ENCODE measurements at places on chromosomes 16 and 17. TPM values are rescaled to one million over a fixed set of nuclear protein-coding genes. Genes with fewer than 3 reads are reported as not detected.
A peak's percentile ranks its signal among the peaks of the same experiment; 100 is the strongest.

DNA sequence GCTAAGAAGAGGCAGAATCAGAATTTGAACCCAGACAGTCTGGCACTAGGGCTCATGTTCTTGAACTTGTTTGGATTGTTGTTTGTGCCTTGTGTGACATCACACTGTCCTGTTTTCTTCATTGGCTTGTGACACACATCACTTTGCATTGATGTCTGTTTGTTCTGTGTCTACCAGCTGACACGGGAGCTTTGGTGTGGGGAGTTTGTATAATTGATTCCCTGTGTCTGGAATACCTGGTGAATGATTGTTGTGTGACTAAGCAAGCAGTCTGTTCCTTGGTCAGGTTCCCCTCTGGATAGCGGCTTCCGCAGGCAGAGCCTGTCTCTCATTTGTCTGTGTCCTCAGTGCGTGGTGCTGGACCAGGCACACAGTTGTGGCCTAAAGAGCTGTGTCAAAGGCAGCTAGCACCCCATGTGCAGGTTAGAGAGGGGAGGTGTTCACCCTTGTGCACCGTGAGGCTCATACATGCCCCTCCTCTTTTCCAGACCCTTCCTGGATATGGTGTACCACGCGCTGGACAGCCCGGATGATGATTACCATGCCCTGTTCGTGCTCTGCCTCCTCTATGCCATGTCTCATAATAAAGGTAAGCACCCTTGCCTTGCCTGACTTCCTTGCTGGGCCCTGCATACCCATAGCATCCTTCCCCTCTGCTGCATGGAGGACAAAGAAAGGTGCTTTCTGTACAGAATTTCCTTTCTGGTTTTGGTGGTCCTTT is 80.1 kb downstream of the CLEC16A start:
- H3K4me3 ChIP-seq = no peak overlapping the region
- H3K27me3 ChIP-seq = no peaks in the 10 kb centered on the region
- DNase-seq = no peak
- H3K4me1 ChIP-seq = peaks cover 9% of the 10 kb centered on the region

GRCh38 chr16:19071811-19072777 is 4.7 kb downstream of the COQ7 start:
- H3K36me3 ChIP-seq = peaks cover 11% of the 10 kb centered on the region
- no peak for DNase-seq
- H3K27ac ChIP-seq = peak overlapping the region; percentile 42

DNA sequence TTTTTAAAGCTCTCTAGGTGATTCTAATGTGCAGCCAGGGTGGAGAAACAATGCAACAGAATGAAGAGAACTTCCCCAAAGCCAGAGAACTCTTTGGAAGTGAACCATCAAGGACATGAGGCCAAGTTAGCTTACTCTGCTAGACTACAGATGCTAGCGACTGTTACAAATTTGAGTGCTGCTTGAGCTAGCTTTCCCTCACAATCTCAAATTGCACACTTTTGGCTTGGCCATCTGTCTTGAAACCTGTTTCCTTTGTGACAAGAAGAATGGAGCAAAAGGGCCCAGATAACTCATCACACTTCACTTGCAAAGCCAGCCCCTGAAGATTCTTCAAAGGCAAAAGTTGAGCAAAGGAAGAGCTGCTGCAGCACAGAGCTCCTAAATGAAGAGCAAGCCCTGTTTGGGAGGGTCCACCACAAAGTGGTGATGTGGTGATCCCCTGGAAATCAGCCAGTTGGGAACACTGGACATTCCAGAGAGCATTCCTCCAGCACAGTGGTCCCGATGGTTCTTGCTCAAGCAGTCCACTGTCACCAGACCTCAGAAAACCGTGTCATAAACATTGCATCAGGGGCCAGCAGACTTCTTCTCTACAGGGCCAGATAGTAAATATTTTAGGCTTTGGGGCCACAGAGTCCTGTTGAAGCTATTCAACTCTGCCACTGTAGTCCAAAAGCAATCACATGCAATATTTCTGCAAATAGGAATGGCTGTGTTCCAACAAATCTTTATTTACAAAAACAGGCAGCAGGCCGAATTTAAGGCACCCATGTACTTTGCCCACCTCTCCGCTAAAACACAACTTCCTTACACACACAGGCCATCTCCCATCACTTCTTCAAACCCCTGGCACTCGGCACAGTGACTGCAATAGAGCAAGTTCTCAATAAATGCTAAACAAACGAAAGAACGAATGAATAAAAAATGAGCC is 21.2 kb downstream of the SLC39A11 start:
- DNase-seq = no peak
- H3K4me3 ChIP-seq = no peak overlapping the region
- H3K4me1 ChIP-seq = peaks cover 25% of the 10 kb centered on the region
- H3K27me3 ChIP-seq = no peaks in the 10 kb centered on the region
- H3K27ac ChIP-seq = no peak overlapping the region

DNA sequence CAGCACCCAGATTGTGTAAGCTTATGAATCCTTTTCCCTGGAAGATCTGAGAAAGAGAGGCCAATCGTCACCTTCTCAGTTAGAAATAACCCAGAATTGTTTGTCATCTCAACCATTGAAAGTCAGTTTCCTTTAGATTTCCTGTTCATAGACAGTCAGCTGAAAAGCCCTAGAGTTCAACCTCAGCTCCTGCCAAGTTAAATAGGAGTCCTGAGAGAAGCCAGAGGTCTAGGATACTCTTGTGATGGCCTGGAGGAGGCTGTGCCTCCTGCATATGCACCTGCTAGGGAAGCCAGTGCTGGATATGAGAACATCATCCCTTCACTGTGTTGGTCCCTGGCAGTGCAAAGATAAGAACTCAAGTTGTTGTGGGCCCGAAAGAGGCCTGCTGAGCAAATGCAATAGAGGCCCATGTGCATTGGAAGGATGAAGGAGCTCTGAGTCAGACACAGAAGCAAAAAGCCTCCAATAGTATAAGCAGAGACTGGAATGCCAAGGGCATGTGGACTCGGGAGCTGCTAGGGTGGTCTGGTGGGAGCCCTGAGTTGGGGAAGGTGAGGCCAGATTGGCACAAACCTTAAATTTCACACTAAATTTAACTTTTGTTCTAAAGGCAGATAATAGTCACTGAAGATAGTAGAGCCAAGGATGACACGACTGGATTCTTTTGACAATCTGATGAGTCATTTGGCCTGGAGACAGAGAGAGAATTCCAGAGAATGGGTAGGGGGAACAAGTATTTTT is 520.9 kb upstream of the CDH5 start:
- no peaks in the 10 kb centered on the region for H3K27me3 ChIP-seq
- no peak overlapping the region for H3K4me3 ChIP-seq
- DNase-seq = no peak

KRT14 gene
- total RNA-seq = 0.19 TPM

GRCh38 chr16:13401641-13402040 is 500.2 kb downstream of the SHISA9 start:
- no peaks in the 10 kb centered on the region for H3K36me3 ChIP-seq
- no peak overlapping the region for H3K27ac ChIP-seq
- peaks cover 7% of the 10 kb centered on the region for H3K27me3 ChIP-seq
- H3K4me1 ChIP-seq = no peaks in the 10 kb centered on the region
- no peak for DNase-seq
- no peak overlapping the region for H3K4me3 ChIP-seq

- no peak overlapping the region for H3K4me3 ChIP-seq
- peaks cover 9% of the 10 kb centered on the region for H3K4me1 ChIP-seq
- H3K36me3 ChIP-seq = peaks cover 5% of the 10 kb centered on the region
- peaks cover 30% of the 10 kb centered on the region for H3K27me3 ChIP-seq
These were observed 231.1 kb upstream of the NLRP1 start for GRCh38 chr17:5815396-5815795.

NME3 gene
- total RNA-seq = 55.9 TPM

GRCh38 chr17:12024327-12024726 is 3.6 kb downstream of the MAP2K4 start:
- no peak for DNase-seq
- peaks cover 8% of the 10 kb centered on the region for H3K27me3 ChIP-seq
- H3K36me3 ChIP-seq = peaks cover 8% of the 10 kb centered on the region
- H3K4me3 ChIP-seq = peak overlapping the region; percentile 16
- peak overlapping the region; percentile 69 for H3K27ac ChIP-seq

DNA sequence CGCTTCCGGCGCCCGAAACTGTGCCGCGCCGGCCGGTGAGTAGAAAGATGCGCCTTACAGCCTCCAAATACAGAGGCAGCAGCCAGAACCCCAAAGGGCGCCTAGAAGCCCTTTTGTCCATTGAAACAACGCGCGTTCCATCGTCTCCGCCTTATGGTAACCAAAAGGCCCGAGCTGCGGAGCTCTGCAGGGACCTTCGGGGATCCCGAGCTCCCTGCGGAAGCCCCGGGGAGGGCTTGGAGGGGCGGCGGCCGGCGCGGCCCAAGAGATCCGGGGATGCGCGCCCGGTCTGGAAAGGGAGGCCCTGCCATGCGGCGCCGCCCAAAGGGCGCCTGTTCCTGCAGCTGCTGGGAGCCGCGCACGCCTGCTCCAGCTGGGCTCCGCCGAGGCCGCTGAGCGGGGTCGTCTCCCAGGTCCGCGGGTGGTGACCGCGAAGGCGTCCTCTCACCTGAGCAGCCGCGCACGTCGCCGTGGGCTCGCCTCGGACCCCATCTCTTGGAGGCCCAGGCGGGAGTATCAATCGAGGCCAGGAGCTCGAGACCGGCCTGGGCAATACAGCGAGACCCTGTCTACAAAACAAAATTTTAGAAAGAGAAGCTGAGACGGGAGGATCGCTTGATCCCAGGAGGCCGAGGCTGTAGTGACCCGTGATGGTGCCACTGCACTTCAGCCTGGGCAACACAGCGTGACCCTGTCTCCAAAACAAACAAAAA is 742 bp upstream of the FBXO31 start:
- H3K27ac ChIP-seq = peak overlapping the region; percentile 99
- H3K27me3 ChIP-seq = peaks cover 3% of the 10 kb centered on the region
- peaks cover 41% of the 10 kb centered on the region for H3K4me1 ChIP-seq
- H3K36me3 ChIP-seq = no peaks in the 10 kb centered on the region
- H3K4me3 ChIP-seq = peak overlapping the region; percentile 93

MYH8 gene
- total RNA-seq = 0.05 TPM

GRCh38 chr16:79865918-79866317 is 265.4 kb upstream of the MAF start:
- no peak overlapping the region for H3K27ac ChIP-seq
- no peaks in the 10 kb centered on the region for H3K36me3 ChIP-seq
- peaks cover 3% of the 10 kb centered on the region for H3K27me3 ChIP-seq
- no peak overlapping the region for H3K4me3 ChIP-seq
- DNase-seq = no peak

- H3K27ac ChIP-seq = no peak overlapping the region
- H3K27me3 ChIP-seq = no peaks in the 10 kb centered on the region
- no peak overlapping the region for H3K4me3 ChIP-seq
- DNase-seq = no peak
- H3K4me1 ChIP-seq = peaks cover 12% of the 10 kb centered on the region
These were observed 250.7 kb downstream of the HS3ST3A1 start for GRCh38 chr17:13351046-13351445.

GRCh38 chr16:20901068-20901435 is 481 bp downstream of the LYRM1 start:
- H3K27me3 ChIP-seq = no peaks in the 10 kb centered on the region
- H3K4me3 ChIP-seq = peak overlapping the region; percentile 94
- peaks cover 56% of the 10 kb centered on the region for H3K4me1 ChIP-seq
- no peak for DNase-seq
- peaks cover 19% of the 10 kb centered on the region for H3K36me3 ChIP-seq

FN3KRP gene
- total RNA-seq = 36.5 TPM

ITGAD gene
- total RNA-seq = not detected

WNK4 gene
- 4.2 TPM for total RNA-seq

DNA sequence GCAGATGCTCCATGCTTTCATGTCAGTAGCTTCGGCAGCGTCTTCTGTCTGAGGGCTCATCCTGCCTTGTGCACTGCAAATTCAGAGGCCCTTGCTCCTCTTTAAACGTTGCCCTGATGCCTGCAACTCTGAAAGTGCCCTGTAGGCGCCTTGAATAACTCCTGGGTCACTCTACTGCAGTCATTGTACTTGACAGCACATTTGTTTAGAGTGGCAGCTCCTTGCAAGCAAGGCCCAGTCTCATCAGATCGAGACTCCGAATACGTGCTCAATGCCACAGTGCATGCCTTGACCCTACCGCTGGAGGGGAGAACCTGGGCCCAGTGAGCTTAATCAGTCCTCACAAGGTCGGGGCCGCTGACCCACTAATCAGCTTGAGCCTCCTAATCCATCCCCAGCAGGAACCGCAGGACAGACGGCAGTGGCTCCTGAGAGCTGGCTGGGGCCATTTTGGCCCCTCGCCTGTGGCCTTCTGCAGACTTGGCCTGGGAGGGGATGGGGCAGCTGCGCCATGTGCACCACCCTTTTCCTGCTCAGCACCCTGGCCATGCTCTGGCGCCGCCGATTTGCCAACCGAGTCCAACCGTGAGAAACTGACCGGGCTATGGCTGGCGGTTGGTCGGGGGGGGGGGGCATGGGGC is at the start of gene PRCD:
PRCD (plus strand) TSS at position 414 of the 641 bp plus-strand sequence; CDS start at position 512, 98 bp downstream.
- no peaks in the 10 kb centered on the region for H3K36me3 ChIP-seq
- H3K4me1 ChIP-seq = peaks cover 45% of the 10 kb centered on the region
- peak within 1 kb of the TSS; percentile 58 for H3K27ac ChIP-seq
- peaks cover 59% of the 10 kb centered on the region for H3K27me3 ChIP-seq
- H3K4me3 ChIP-seq = peak within 1 kb of the TSS; percentile 83

DNA sequence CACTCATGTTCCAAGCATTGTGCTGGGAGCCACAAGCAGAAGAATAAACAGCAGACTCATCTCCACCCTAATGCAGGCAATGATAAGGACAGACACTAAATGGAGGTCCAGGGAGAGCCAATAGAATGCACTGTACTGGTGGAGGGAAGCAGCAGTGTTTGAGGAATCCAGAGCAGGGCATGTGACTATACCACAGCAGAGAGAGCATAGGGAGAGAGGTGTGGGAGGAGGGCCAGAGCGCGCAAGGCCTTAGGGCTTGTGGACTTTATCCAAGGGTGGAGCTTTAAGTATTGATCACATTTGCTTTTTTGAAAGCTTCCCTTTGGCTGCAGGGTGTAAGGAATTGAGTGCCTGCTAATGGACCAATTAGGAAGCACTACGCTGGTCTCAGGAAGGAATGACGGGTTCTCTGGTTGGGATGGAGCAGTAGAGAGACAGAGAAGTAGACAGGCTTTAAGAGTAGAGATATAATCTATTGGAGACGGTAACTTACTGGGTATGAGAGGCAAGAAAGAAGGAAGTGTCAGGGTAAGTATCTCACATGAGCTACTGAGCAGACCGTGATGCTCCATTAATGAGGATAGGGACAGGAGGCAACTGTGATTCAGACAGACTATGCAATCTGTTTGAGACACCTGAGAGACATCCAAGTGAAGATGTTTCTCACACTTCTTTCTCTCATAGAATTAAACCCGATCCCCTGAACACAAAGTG is 82.2 kb downstream of the MYO1D start:
- peak overlapping the region; percentile 75 for H3K27ac ChIP-seq
- DNase-seq = no peak
- H3K4me3 ChIP-seq = peak overlapping the region; percentile 40
- H3K4me1 ChIP-seq = peaks cover 6% of the 10 kb centered on the region
